Fibroblast of lung (primary cell): ENCODE measurements at places on chromosomes 16 and 17.

- peak; percentile 76 for DNase-seq
These were observed 24.9 kb downstream of the USP31 start for GRCh38 chr16:23124315-23124714.

- DNase-seq: no peak
These were observed 10.3 kb downstream of the ITGAX start for GRCh38 chr16:31365131-31365865.

DNA sequence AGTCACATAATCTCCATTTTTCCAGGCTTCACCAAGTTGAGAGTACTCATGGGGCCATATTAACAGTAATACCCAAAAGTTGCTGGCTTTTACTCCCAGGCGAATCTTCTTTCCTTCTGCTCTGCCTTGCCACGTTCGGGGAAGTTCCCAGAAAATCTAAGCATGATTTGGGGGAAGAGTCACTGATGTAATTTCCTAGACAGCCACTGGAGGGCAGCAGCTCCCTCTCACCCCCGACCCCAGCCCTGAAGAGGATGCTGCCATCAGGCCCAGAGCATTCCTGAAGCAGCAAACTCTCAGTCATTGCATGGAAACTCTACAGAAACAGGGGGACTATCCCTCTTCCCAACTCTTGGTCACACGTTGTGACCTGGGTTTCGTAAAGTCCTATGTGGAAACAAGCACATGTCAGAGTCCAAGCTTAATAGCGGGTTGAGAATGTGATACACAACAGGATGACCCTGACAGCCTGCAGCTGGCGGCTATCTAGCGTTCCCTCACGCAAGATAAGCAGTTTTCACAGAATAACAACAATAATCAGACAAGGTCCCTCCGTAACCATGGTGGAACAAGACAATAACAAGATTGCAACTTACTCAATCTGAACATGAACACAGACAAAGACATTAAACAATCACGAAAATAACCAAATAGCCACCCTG, 43.8 kb upstream of the DHX40 start:
- peak; percentile 31 for DNase-seq

DNA sequence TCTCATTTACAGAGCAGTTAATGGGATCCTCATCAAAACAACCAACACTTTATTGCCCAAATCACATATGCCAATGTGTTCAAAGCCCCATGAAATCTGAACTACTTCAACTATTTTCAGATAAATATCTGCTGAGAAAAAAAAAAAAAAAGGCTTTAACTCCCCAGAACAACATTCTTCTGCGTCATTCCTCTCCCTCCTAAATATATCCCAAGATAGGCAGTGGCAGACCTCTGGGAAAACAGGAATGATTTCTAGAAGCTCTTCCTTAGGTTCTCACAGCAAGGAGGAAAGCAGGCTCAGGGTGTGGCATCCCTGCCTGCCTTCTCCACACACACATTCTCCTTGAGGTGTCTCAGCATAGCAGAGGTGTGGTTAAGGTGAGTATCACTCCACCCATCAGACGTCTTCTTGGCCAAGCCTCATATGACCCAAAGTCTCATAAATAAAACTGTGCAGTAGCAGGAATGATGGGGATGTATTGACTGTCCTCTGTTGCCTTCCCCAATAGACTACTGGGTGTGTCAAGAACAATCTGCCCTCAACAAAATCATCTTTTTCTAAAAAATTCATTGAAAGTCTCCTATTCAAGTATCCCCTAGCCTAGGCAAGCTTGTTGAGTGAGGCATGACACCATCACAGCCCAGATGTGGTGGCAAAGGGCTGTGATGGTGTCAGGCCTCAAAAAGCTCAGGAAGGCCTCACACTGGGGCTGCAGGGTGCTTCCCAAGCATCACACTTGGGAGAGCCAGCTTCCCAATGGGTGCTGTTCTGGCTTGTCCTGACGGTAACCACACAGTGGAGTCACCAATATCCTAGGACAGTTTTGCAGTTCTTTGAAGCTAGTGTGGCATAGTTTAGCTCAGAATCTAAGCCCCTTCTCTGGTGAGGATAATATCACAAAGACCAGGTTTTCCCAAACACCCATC, 135.4 kb upstream of the SOX9 start:
- DNase-seq: peak; percentile 18

DNA sequence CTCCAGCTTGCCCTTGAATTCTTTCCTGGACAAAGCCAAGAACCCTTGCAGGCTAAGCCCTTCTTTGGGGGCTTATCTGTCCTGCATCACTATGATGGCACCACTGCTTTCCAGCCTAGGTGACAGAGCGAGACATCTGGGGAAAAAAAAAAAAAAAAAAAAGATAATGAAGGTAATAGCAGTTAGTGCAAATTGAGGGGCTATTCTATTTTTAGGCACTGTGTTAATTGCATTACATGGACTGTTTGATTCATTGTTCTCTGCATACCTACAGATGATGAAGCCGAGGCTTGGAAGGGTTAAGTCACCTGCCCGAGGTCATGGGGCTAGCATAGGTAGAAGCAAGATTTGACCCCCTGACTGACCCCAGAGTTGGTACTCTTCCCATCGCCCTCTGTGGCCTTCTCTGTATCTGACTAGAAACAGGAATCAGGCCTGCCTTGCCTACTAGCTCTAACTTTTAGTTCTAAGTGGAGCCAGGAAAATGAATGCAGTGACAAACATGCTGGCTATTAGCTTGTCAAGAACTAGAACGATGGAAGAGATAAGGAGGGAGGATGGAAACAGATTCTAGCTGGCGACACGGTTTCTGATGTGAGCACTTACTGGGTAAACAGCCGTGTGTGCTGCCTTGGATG, 312.1 kb downstream of the SNX29 start:
- no peak for DNase-seq

DNA sequence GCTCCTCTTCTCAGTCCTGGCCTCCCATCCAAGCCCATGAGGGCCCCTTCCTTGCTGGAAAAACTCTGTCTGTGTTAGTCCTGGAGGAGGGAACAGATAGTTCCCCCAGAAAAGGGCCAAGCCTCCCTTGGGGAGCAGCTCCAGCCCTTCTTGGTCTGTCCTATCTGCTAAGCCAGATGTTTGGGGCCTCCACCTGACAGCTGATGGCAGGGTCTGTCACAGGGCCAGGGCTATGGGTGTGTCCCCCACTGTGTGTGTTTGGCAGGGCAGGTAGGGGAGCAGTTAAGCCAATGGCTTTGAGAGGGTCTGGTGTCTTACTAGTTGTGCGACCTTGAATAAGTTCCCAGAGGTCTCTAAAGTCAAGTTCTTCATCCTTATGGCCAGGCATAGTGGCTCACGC, 13.6 kb upstream of the SLC4A1 start:
- no peak for DNase-seq

DNA sequence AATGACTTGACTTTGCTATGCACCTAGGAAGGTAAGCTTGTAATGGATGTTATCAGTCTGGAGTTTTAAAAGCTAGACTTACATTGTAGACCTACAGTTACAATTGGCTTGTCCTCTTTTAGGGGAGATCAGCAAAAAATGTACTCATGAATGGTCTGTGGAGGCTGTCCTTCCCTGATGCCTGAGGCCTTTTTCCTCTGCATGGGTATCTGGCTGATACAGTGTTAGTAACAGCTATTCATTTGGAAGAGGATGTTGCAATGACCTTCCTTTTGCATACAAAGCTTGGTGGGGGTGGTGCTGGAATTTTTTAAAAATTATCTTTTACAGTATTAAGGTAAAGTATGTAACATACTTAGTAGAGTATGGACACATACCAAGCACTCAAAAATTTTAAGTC, 525.5 kb downstream of the KIF2B start:
- no peak for DNase-seq

GRCh38 chr16:66429290-66429962, 2.3 kb downstream of the BEAN1 start:
- no peak for DNase-seq

- DNase-seq: no peak
These were observed 343.7 kb upstream of the SOX9 start for GRCh38 chr17:71777048-71777640.

DNA sequence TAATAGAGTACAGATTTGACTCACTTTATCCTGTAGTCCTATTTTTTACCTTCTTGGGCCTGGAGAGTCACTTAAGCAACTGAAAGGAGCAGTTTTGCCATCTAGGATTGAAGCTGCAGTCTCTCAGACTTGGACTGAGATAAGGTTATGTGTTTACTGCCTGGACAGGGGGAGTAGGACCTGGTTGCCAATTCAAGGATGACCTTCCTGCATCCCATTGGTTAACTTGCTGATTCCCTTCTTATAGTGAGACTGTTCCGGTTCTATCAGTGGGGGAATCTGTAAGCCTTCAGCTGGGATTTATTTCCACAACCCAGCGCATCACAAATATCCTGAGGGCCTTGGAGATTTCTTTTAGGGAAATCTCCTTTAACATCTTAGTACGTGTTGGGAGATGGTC, 2.9 kb downstream of the UBN1 start:
- peak; percentile 5 for DNase-seq

DNA sequence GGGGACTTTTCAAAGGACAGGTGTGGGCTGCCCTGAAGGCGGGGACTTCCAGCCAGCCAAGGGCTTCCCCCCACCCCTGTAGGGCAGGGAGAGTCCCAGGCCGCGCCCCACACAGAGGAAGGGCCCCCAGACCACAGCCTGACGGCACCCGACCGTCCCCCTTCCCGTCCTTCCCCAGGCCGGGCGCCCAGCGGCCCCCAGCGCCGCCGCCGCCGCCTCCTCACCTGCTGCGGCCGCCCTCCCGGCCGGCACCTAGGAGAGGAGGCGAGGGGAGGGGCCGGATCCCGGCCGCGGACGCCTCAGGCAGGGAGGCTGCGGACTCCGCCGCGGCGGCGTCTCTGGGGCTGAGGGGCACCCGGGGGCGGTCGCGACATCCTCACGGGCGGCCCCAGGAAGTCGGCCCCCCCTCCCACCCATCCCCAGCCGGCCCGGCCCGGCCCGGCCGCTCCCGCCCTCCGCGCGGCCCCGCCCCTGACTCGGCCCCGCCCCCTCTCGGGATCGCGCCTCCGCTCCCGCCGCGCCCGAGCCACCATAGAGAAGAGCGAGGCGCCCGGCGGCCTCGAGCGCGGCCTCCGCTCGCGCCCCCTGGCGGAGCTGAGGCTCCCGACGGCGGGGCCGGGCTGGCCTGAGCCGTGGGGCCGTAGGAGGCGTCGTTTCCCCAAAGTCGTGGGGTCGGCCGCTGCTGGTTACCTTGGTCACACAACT, 25.5 kb upstream of the RFFL start:
- peak; percentile 68 for DNase-seq

GRCh38 chr16:83813823-83814658, 6.3 kb downstream of the HSBP1 start:
- DNase-seq: peak; percentile 68

GRCh38 chr17:30351735-30352134, 17.9 kb upstream of the TMIGD1 start:
- peak; percentile 57 for DNase-seq

DNA sequence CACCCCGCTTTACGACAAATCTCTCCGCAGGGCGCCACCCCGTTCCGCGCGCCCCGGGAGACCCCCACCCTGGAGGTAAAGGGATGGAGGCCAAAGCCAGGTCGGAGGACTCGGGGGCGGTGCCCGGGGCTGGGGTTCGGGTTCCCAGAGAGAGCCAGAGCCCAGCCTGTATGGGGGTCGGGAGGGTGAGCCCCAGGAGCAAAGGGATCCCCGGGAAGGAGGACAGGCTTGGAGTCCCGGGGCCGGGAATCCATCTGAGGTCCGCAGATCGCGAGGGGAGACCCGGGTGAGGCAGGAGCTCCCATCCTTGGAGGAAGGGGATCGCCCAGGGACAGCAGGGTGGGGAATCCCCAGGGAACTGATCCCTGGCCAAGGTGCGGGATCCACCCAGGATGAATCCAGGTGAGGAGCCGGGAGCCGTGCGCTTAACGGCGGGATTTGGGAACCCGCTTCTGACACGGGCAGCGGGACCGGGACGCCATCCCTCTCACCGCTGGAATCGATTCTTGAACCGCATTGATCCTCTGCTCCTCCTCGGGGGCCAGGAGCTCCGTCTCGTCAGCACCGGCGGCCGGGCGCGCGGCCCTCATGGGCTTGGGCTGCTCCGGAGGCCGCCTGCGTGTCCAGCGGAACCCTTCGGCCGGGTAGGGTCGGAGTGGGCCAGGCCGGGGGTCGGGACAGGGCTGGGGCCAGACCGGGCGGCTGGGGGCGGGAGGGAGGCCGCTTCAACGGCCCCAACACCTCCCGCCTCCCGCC, at the start of gene MMD:
MMD (minus strand) TSS at position 657 of the 756 bp plus-strand sequence; CDS start at position 517, 140 bp downstream.
- DNase-seq: no peak

- no peak for DNase-seq
These were observed 482 bp downstream of the DCTPP1 start for GRCh38 chr16:30429418-30429677.

- DNase-seq: no peak
These were observed at the start of gene GPR179 for GRCh38 chr17:38343608-38344419. Gene GPR179 (minus strand): TSS chr17:38343956. CDS start chr17:38343789, 167 bp downstream.

DNA sequence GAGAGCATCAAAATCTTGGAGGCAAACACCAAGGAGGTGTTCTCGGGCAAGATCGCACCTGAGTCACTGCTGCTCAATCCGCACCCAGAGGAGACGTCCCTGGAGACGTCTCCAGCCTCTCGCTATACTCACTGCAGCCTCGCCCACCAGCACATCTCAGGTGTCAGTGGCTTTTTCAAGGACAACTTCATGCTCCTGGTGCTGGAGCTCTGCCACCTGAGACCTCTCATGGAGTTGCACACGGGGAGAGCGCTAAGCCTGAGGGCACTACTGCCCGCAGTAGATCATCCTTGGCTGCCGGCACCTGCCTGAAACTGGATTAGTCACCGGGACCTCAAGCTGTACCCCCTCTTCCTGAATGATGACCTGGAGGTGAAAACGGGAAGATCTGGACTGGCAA, 2.6 kb upstream of the MBTPS1 start:
- DNase-seq: no peak

GRCh38 chr17:42180411-42180921, 476 bp downstream of the KCNH4 start:
- no peak for DNase-seq

GRCh38 chr17:57502811-57503241, 242.3 kb downstream of the CCDC182 start:
- DNase-seq: no peak

GRCh38 chr17:2511138-2511461, 588 bp downstream of the METTL16 start:
- no peak for DNase-seq

DNA sequence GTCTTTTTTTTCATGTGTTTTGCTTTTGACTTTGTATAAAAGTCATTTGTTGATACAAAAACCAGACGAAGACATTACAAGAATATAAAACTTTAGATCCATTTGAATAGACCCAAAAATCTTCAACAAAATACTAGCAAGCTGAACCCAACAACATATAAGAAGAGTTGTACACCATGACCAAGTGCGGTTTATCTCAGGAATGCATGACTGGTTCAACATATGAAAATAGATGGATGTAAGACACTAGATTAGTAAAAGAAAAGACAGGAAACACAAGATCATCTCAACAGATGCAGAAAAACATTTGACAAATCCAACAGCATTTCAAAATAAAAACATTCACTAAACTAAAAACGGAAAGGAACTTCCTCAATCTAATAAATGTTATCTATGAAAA, 69.0 kb downstream of the TBC1D16 start:
- DNase-seq: no peak

- peak; percentile 31 for DNase-seq
These were observed 128.2 kb downstream of the CLEC16A start for GRCh38 chr16:11072420-11073153.

- peak; percentile 87 for DNase-seq
These were observed 149.9 kb downstream of the RGS9 start for GRCh38 chr17:65287040-65287439.
